ENCODE measurements at places on chromosomes 2 and 18.

GRCh38 chr18:3391704-3392466, 58.1 kb upstream of the TGIF1 start:
- no peak for DNase-seq

DNA sequence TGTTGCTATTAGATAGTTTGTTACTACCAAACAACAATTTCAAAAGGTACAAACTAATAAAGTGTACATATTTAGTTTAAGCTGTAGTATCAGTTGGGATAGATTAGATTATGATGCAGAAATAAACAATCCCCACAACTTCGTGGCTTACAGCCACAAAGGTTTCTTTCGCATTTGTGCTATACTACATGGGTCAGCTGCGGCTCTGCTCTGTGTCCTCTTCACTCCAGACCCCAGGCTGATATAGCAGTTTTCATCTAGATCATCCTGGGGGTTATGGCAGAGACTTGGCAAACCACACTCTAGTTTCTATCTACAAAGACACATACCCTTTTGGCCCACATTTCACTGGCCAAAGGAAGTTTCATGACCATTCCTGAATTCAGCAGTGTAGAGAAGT, 108.0 kb upstream of the SP5 start:
- no peak for DNase-seq

DNA sequence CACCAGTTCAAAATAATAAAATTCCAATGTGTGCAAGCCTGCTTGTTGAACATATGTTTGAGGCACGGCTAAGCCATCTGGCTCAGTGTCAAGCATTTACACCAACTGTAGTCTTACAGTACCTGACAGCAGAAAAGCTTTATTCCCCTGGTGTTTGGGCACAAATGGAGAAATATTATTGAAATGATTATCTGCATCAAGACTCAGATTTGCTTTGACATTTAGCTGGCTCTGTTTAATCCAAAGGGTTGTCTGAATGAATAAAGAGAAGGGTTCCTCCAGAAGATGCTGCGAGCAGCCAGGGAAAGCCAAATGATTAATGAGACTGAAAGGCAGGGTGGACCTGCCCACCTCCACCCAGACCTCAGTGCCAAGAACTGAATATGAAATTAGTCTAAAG, 393.2 kb upstream of the GALNT5 start:
- DNase-seq: no peak

DNA sequence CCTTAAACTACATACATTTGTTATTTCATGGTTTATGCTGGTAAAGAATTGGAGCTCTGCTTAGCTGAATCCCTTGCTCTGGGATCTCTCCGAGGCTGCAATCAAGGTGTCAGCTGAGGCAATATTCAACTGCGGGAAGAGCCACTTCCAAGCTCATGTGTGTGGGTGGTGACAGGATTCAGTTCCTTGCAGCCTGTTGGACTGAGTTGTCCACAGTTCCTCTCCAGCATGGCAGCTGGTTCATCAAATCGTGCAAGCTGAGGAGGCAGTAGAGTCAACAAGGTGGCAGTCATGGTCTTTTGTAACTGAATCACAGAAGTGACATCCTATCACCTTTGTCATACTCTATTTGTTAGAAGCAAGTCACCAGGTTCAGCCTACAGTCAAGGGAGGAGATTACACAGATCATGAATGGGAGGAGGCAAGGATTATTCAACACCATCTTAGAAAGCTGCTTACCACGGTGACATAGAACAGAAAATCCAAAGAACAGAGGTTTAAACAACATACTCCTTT, 56.9 kb downstream of the CTIF start:
- no peak for DNase-seq

DNA sequence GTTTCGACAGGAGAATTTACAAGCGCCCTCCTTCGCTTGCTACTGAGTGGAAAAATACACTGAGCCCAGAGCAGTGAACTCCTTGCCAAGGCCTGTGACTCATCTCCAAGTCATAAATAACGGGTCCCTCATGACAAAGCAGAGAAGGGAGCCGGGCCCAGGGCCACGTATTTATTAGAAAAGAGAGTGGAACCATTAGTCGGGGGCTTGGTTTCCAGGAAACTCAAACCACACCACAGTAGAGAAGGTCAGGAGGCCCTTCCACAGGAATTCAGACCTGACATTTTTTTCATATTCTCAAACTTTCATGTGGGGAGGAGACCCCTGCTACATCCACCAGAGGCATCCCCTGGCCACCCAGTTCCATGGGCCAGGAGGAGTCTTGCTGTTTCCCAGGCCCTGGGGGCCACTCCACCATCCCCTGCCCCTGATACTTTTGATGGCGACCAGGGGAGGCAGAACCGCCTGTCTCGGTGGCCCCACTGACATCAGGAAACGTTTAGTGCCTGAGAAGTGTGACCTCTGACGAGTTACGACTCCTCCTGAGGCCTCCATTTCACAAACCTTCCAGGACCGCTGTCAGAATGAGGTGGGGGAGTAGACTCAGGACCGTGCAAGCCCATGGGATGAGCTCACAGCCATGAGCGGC, 289.7 kb downstream of the DYSF start:
- no peak for DNase-seq

DNA sequence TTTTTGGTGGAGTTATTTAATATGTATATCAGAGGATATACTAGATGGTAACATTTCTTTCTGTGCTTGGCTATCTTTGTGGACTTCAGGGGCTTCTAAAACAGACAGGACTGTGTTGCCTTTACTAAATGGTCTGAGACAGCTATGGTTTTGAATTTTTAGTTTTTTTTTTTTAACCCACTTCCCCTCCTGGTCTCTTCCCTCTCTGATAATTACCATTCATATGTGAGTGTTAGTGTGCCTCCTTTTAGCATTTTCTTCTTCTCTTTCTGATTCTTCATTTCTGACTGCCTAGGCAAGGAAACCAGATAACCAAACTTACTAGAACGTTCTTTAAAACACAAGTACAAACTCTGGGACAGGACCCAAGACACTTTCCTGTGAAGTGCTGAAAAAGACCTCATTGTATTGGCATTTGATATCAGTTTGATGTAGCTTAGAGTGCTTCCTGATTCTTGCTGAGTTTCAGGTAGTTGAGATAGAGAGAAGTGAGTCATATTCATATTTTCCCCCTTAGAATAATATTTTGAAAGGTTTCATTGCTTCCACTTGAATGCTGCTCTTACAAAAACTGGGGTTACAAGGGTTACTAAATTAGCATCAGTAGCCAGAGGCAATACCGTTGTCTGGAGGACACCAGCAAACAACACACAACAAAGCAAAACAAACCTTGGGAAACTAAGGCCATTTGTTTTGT, 52.7 kb downstream of the SMAD4 start:
- DNase-seq: no peak

Data from stimulated activated CD8-positive, alpha-beta memory T cell treated with anti-CD3 and anti-CD28 coated beads, Interleukin-4, amount 100 ng/mL, for 1 hour (primary cell).